ENCODE measurements at places on chromosomes 7 and 10. TPM values are rescaled to one million over a fixed set of nuclear protein-coding genes. Genes with fewer than 3 reads are reported as not detected.

DNA sequence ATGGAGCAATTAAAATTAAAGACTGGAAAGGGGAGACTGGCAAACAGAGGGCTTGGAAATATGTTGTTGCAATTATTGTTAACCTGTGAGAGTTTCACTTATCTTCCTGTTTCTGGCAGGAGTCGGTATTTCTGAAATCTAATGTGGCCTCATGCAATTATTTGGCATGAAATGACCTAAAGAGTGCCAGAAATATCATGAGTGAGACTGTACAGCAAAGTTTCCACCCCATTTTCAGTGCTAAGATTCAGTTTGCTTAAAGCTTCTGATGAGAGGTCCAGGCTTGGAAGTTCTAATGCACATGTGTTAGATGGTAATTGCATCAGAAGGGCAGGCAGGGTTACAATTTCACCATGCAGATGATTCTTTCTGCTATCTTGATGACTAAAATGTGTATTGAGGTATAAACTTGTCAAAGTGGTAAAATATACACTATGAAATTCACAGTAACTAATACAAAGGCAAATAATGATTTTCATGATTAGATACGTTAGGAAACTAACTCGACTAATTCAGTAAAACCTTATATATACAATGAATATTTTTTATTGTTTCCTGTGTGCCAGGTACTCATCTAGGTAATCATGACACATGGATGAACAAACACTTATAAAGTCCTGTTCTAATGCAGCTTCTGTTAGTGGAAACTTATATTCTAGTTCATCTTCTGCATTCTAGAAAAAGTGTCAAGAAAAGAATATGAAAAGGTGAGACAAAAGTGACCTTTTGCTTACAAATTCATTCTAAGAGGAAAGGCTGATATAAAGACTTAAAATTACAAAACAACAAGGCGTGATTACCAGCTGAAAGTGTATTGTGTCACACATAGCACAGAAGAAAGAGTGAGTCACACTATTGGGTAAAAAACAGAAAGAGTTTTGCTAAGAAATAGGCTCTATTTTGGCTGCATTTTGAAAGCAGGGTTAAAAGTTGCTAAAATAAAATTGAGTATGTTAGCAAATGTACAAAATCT lies 533.4 kb upstream of the SEMA3D start:
- DNase-seq = no peak

GRCh38 chr7:24926623-24927524 lies 53.1 kb downstream of the OSBPL3 start:
- DNase-seq = no peak

- no peak for DNase-seq
Measured at GRCh38 chr7:134182078-134182477, 54.9 kb downstream of the LRGUK start.

- DNase-seq = no peak
Measured at GRCh38 chr7:134546955-134547354, 2.0 kb upstream of the AKR1B15 start.

TRIM24 gene
- 35.8 TPM for polyA plus RNA-seq

DNA sequence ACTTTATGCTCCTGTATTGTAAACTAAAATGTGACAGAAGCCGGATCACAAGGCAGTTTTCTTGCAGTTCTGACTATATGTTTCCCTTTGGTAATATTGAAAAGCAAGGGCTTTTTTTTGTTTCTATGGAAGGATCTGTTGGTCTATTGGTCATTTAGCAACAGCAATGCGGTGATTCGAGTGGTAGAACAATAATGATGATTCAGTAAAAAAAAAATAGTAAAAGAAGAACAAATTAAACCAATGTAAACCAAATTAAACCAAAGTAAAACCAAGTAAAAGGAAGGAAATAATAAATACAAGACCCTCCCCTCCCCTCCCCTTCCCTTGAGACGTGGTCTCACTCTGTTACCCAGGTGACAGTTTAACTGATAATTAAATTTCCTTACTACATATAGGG lies 17.8 kb upstream of the CCNY start:
- DNase-seq = no peak

DNA sequence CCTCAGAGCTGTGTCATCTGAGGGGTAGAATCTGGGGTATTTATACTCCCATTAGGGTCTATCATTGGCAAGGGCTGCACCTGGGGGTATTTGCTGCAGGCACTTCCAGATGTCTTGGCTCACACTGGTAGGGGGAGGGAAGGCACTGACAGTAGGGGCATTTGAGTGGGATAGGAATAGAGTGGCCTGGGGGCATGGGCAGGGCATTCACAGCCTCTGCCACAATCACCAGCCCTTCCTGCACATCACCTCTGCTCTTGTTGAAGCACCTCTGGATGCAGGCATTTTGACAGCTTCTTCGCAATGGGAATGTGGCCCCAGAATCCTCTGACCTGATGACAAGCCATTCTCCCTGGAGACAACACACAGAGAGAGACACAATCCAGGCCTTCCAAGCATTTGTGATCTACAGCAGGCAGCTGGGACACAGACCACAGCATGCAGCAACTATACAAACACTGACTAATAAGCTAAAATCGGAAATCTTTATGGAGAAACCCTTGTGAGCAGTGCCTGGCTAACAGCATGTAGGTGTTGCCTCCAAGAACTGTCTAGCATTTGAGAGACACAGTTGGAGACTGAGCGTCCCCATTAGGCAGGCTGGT lies 178.5 kb downstream of the KCNMA1 start:
- DNase-seq = no peak

- no peak for DNase-seq
Measured at GRCh38 chr10:81479316-81479715, 395.7 kb upstream of the NRG3 start.

GRCh38 chr7:44184206-44184872 lies 4.9 kb downstream of the GCK start:
- no peak for DNase-seq

DNA sequence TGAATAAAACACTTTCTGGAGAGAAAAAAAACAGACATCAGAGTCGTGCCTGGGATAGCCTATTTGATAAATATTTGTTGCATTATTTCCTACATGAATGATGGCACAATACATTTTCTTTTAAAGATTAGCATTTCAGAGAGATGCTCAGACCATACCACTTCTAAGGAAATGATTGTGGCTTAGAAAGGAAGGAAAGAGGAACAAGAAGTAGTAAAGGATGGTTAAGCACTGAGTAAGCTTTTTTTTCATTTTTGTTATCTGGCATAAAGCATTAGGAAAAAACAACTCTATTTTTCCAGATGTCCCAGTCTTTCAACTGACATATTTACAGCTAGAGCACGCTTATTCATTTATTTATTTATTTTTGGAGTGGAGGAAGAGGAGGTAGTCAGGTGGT lies 258.8 kb upstream of the TEX47 start:
- no peak for DNase-seq

- DNase-seq = no peak
Measured at GRCh38 chr10:55485827-55486226, 684.8 kb upstream of the PCDH15 start.

SNX10 gene
- polyA plus RNA-seq = 12.6 TPM

FAM25C gene
- polyA plus RNA-seq = not detected

GRCh38 chr10:18238870-18239485 lies 98.8 kb downstream of the CACNB2 start:
- no peak for DNase-seq

LIPN gene
- polyA plus RNA-seq = not detected

GRCh38 chr10:80077869-80078447 lies 507 bp upstream of the TMEM254 start:
- DNase-seq = no peak

DNA sequence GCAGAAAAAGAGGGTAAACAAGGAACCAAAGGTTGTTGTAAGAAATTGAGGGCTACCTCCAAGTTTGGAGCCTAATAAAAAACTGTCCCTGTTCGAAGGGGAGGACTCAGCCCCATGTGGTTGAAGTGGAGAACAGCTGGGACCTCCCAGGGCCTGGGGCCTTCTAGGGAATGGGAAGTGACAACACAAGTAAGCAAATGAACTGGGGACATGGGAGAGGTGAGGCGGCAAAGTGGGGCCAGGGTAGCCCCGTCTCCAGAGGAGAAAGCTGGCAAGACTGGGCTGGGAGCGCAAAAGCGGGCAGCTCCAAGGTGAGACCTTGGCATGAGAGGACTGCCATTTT lies 198.1 kb downstream of the ZNF438 start:
- no peak for DNase-seq

DNA sequence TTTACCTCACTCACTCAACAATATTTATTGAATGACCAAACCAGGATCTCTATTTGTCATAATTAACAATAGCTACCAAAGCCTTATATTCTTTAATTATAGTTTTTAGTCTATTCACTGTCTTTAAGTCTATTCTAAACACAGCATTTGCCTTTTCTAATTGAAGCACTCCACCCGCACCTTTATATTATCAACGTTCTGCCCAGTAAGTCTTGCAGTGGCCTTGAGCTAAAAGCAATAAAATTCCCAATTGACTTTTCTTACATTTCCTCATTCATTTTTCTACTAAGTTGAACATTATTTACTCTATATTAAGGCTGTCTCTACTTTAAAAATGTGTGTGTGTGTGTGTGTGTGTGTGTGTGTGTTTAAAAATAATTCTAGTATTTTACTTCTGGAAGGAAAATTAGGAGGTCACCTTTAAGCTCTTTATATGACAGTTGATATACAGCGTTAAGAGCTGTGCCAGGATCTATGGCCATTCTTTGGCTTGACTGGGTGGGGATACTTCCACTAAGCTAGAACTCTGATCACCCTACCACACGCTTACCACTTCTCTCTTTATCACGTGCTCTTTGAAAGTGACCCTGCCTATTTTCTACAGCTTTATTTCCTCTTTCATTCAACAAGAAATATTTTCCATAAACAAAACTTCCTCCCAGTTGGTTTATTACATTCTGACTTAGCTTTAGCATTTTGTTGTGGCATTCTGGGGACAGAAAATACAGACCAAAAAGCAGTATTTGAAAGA lies 8.8 kb downstream of the PAPSS2 start:
- DNase-seq = no peak

DKK1 gene
- polyA plus RNA-seq = 2.7 TPM

ASZ1 gene
- polyA plus RNA-seq = not detected

DNA sequence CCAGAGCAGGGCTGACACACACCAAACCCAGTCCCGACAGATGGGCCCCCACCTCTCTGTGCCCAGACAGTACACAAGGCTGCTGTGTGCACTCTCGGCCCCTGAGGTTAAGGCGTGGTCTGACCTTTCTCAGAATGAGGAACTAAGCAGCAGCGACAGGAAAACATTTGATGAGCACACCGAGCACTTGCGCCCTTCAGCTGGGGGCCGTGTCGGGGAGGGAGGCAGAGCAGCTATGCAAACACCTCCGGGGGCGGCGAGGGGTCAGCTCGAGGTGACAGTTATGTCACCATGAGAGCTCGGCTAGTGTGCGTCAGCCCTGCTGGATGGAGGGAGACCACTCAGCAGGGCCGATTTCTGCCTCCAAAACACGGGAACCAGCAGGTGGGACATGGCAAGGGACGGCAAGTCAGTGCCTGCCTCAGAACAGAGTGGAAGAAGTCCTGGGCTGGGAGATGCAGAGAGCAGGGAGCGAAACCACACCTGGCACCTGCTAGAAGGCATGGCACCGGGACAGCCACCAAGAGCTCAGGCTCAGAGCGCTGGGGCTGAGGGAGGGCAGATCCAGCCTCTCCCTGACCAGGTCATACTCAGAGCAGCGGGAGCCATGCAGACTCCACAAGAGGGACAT lies 57.4 kb downstream of the CHST15 start:
- peak; percentile 29 for DNase-seq

GRCh38 chr10:112966194-112966855 lies 16.3 kb downstream of the TCF7L2 start:
- DNase-seq = no peak

DNA sequence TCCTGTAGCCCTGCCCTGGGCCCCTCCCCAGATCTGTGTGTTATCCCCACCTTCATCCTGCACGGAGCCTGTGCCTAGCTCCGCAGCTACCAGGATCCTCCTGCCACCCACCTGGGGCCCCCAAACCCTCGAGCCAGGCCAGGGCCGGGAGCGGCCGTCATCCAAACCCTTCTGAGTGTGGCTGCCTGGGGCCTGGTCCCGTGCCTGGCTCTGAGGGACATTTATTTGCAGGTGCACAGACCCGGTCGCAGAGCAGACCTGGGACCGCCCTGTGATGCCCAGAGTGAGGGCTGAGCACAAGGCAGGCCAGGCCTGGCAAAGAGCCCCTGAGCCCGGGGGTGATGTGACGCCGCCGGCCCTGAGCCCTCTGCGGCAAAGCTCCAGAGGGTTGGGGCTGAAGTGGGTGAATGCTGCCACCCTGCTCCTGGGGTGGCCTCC lies 27.4 kb upstream of the INPP5A start:
- no peak for DNase-seq

AGR2 gene
- polyA plus RNA-seq = 527 TPM
